ENCODE measurements at places on chromosomes 6 and 20. TPM values are rescaled to one million over a fixed set of nuclear protein-coding genes. Genes with fewer than 3 reads are reported as not detected.

DNA sequence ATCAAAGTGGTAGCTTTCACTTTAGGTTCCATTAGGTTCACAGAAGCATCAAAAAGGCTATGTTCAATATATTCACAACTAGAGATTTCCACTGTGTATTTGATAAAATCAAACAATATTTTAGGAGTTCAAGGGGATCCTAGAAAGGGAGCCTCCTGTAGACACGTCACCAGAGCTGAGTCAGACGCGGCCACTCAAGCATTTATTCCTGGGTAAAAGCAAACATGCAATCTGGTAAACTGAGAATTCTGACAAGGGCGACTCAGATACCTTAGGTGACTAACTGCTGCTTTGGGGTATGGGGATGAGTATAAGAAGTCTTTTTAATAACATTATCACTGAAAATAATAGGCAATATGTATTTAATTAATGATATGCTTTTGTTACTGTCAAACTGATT, 118.7 kb upstream of the HMGN3 start:
- DNase-seq: no peak

Gene CYP21A2
- total RNA-seq: 0.67 TPM

- DNase-seq: no peak
These were observed 11.5 kb upstream of the IL20RA start for GRCh38 chr6:137056121-137056880.

DNA sequence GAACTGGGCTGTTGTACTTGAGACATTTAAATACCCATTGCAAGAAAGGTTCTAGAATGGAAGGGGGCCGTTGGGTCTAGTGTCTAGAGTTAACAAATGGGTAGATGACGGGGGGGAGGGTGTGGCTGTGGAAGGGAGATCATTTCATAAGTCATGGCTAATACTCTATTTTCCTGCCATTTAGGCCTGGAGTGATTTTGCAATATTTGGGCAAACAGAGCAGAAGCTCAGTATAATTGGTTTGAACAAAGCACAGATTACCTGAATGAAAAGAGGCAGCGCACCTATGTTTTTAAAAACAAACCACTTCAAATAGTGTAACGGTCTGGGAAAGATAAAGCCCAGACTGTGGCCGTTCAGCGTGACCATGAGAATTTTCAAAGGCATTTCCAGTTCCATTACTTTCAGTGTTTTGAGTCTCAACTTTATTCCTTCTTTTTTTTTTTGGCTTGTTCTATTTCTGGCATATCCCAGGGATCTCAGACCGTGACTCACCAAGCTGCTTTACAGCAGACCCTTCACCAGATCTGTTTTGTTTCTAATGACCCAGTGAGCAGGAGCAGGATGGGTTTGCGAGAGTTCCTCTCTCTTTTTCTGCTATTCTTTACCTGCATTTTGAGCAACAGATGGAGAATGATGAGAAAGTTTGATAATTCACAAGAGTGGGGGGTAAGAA, 73.7 kb downstream of the LYRM2 start:
- no peak for DNase-seq

Gene TOX2
- 2.5 TPM for total RNA-seq

DNA sequence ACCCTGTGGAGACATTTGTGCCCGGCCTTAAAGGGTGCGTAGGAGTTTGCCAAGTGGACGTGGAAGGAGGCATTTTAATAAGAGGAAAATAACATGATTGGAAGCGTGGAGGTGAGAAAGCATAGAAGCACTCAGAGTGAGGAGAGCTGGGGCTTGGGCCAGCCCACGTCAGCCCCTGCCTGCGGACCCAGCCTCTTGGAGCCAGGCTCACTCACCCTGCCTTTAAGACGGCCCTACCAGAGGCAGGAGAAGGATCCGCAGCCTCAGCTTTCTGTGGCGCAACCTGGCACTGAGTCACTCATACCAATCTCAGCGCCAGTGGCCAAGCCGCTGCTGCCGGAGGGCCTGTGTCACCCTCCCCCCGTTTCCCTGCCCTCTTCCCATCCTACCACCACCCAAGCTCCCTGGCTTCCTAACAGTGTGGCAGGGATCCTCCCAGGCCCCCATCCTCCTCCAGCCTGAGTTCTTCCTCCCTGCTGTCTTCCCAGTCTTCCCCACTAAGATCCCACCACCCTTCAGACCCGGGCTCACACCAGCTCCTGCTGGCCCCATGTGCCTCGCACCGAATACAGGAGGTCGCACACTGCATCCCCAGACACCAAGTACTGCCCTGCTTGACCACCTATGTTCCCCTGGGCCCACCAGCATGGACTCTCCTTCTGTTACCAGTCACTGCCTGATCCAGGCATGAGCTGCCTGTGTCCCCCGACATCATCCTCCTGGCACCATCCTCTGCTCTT, 285.2 kb downstream of the UST start:
- DNase-seq: no peak

DNA sequence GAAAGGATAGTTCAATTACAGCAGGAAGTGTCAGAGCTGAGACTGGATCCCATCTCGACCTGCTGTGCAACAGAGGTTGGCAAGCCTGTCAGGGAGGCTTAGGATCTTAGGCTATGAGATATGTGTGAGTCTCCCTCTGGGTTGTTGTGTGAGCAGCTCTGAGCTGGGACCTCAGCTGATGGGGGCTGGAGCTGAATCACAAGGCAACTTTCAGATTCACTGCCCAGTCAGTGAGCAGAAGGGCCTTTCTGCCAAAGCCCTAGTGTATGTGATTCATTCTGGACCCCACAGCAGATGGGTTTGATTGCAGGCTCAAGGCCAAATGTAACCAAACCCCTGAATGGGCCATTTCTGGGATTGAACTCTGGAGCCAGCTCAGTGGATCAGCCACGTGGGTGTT, 4.5 kb downstream of the PI3 start:
- no peak for DNase-seq

DNA sequence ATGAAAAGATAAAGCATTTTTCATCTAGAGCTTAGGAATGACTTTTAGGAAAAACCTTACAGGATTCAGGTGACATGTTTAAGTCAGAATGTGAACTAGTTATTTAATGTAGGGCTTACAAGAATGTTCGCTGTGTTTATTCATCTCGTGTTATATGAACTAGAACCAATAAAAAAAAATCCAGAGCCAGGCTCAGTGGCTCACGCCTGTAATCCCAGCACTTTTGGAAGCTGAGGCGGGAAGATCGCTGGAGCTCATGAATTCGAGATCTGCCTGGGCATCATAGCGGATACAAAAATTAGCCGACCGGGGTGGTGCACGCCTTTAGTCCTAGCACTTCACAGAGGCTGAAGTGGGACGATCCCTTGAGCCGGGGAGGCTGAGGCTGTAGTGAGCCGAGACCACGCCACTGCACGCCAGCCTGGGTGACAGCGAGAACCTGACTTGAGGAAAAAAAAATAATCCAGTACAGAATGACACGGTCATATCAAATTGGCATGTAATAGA, 46.3 kb downstream of the OR2B2 start:
- DNase-seq: no peak

All from progenitor cell of endocrine pancreas (in vitro differentiated cells).